ENCODE measurements at places on chromosomes 13 and 19.
A peak's percentile ranks its signal among the peaks of the same experiment; 100 is the strongest.

DNA sequence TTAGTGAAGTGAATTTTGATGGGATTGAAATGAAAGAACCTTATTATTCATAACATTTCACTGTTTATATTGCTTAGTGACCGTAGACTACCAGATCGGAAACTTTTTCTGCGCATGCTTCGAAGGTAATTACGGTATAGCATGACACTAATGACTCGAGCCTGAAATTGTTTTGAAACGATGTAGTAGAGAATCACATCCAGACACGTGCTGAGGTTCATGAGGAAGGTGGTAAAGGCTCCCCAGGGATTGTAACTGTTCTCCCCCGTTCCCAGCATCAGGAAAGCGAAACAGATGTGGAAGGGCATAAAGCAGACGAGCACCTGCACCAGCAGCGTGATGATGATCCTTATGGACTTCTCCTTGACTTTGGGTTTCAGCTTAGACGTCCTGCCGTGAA lies 3.3 kb downstream of the GPR18 start:
- DNase-seq: no peak

DNA sequence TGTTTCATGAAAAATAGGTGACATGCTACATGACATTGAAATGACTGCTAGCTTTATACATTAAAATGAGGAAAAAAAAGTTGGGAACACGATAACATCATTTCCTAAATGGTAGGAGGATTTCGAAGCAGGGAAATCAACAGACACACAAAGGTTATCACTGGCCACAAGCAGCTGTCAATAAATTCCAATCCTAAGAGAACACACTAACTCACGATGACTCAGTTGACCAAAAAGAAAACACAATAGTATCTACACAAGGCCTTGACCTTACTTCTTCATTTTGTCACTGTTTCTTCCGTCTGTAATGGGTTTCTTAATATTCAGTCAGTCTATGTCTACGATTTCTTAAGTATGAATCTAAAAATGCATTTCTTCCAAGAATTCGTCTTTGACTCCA lies 36.5 kb downstream of the STARD13 start:
- no peak for DNase-seq

- no peak for DNase-seq
These were observed 5.3 kb upstream of the CCNP start for GRCh38 chr19:40231544-40232424.

GRCh38 chr19:41535029-41535622 lies 40.8 kb upstream of the CEACAM21 start:
- no peak for DNase-seq

DNA sequence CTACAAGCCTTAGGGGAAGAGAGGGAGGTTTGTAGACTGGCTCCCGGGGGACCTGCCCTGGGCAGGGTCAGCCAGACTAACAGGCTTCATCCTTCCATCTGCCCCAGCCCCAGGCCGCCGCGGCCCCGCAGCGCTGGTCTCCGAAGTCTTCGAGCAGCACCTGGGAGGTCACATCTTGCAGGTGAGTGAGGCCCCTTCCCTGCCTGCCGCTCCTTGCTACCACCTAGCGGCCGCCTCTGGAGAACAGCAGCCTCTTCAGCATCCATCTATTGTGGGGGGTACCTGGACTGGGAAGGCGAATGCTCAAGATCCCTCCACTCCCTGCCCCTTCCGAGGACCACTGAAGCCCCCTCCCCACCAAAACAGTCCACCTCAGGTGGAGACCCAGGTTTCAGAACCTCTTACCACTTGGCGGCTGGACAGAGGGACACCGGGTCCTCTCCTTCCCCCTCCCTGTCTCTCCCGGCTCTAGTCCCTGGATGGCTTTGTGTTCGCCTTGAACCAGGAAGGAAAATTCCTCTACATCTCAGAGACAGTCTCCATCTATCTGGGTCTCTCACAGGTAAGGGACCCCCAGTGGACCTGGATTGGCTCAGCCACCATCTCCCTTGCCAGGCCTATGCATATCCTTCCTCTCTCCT lies 12.7 kb downstream of the NPAS1 start:
- DNase-seq: peak; percentile 52

DNA sequence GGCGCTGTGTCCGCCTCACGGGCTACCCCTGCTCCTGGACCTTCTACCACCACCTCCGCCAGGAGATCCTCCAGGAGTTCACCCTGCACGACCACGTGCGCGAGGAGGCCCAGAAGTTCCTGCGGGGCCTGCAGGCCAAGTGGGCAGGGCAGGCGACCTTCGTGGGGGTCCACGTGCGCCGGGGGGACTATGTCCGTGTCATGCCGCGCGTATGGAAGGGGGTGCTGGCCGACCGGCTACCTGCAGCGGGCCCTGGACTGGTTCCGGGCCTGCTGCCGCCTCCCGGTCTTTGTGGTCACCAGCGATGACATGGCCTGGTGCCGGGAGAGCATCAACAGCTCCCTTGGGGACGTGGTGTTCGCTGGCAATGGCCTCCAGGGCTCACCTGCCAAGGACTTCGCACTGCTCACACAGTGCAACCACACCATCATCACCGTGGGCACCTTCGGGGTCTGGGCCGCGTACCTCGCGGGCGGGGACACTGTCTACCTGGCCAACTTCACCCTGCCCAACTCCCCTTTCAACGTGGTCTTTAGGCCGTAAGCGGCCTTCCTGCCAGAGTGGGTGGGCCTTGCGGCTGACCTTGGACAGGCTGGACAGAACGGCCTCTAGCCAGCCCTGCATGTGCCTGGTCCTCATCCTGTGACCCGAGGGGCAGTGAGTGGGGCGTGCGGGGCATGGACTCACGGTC lies 7.8 kb upstream of the NTN5 start:
- DNase-seq: no peak

- no peak for DNase-seq
These were observed 191.6 kb downstream of the EFNB2 start for GRCh38 chr13:106343836-106344235.

DNA sequence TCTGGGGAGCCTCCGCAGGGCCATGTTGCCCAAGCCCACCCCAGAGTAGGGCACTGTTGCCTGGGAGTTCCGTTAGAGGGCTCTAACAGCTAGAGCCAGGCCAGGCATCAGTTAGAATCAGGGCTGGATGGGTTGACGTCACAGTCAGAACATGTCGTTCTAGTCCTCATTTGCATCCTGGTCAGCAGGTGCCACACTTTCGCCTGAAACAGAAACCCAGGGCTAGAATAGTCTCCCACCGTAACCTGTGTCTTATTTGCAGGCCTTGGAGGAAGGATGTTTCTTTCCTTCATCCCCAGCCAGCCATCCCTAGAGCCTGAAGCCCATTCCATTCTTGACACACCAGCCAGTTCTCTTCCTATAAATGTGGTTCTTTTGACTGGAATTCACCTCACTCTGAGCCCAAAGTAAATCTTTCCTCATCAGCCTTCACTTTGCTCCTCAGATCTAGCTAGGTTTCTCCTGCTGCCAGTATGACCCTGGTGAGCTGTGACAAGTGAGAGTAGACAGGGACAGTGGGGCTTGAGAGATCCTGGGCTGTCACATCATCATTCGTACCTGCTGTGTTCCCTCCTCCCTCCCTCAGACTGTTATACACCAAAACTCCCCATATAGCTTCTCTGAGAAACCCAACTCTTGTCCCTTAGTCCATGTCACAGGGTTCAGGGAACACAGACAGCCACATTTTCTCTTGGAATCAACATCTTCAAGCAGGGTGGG lies 12.2 kb upstream of the CCDC97 start:
- DNase-seq: no peak

- no peak for DNase-seq
These were observed 118.8 kb downstream of the EFNB2 start for GRCh38 chr13:106416645-106417044.

DNA sequence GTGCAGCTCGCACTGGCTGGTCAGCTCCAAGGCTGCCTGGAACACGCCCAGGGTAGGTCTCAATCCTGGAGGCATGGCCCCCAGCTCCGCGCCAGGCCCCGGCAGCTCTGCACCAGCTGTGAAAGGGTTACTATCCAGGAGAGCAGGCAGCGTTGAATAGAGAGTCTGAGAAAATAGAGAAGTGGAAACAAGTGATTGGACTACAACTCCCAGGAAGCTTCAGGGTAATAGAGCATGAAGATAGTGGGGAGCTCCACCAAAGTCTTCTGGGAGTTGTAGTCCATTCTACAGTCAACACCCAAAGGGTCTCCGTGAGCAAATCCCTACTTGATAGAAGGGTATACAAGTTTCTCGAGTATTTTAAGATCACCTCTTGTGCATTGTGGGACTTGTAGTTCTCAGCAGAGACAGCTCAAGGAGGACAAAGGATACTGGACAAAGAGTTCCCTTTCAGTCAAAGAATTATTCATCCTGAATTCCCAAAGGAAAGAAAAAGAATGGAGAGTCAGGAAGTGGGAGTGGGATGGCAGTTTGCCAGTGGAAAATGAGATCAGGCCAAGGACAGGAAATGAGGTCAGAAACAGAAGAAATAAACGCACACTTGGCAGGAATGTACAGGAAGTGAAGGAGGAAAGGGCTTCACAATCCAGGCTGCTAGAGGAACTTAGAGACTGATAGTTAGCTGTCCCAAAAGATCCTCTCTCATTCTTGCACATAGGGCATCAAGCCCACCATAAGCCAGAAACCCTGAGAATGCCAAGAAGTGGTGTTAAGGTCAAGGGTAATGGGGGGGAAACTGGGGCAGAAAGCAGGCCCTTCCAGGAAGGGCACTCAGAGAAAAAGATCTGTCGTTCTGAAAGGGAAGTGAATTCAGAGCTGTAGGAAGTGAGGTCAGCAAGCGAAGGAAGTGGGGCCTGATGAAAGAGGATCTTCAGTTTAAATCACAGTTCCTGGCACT lies 5.5 kb upstream of the MAMSTR start:
- DNase-seq: no peak

DNA sequence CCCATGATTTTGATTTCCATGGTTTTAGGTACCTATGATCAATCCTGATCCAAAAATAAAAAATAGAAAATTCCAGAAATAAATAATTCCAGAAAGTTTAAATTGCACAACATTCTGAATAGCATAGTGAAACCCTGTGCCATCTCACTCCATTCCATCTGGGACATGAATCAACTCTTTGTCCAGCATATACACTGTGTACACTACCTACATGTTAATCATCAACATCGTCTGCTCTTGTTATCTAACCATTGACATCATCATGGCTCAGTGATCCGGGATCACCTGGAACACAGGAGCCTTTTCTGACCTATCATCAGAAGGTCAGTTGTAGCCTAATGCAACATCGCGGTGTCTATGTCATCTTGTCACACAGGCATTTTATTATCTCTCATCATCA lies 75.6 kb downstream of the MYO16 start:
- no peak for DNase-seq

DNA sequence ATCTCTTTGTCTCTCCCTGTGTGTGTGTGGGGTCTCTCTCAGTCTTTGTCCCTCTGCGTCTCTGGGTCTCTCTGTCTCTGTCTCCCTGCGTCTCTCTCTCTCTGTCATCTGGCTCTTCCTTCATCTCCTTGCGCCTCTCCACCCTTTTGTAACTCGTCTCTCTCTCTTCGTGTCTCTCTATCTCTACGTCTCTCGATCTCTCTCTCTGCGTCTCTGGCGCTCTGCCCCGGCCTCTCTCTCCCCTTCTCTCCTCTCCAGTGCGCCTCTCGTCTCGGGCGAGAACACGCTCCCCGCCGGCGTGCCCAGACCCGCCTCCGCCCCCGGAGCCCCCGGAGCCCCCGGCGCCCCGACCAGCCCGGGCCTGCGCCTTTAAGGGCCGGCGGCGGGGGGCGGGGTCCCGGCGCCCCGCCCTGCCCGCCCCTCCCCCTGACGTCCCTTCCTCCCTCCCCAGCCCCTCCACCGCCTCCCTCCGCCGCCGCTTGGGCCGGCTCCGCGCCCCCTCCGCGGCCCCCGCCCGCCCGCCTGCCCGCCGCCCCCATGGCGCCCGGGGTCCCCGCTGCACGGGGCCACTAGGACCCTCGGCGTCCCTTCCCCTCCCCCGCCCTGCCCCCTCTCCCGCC lies at the start of gene MARK4:
MARK4 (plus strand) TSS at position 440 of the 620 bp plus-strand sequence. CDS start 318 bp downstream, outside the sequence.
- DNase-seq: peak; percentile 47

DNA sequence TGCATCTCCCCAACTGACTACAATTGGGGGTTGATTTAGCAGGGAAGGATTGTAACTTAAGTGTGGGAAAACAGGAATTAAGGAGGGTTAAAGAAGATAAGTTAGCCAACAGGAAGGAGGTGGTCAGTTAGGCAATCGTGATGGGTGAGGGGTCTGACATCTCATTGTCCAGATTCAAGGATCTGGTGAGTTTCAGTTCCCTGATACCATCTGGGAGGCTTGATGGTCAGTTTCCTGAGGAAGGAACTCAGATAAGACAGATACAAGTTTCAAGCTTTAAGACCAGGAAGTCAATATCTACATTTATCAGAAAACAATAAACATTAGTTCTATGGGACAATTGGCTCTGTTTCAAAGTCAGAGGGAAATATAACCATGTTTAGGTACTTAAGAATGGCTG lies 601.8 kb downstream of the SLITRK6 start:
- no peak for DNase-seq

- DNase-seq: no peak
These were observed 420.4 kb upstream of the GPC6 start for GRCh38 chr13:92806215-92806614.

- no peak for DNase-seq
These were observed 1248.9 kb downstream of the SLITRK5 start for GRCh38 chr13:88919970-88920628.

DNA sequence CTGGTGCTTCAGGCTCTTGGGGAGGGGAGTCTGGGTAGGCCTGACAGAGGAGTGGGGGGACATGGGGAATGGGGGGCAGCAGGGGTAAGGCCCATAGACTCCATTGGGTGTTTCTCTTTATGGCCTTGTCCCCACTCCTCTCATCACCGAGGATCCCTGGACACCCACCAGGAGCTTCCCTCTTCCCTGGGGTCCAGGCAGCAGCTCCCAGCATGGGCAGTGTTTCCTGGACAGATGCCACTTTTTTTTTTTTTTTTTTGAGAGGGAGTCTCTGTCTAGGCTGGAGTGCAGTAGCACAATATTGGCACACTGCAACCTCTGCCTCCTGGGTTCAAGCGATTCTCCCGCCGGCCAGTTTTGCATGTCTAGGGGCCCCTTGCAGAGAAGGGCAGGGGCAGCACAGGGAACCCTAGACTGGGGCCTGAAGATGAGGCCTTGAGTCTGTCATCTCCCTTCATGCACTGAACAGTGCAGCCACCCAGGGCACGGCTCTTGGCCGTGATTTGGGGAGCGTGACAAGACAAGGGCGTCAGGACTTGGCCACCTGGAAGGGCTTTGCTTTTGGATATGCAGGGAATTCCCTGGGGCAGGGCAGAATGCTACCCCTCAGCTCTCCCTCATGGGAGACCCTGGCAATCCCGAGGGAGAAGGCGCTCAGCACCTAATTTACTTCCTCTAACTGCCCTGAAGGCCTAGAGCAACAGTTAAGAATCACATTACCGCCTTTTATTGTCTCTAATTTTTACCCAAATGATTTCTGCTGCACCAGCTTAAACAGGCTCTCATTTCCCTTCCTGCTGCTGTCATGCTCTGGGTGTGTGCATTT lies 213.9 kb upstream of the ZNF536 start:
- no peak for DNase-seq

DNA sequence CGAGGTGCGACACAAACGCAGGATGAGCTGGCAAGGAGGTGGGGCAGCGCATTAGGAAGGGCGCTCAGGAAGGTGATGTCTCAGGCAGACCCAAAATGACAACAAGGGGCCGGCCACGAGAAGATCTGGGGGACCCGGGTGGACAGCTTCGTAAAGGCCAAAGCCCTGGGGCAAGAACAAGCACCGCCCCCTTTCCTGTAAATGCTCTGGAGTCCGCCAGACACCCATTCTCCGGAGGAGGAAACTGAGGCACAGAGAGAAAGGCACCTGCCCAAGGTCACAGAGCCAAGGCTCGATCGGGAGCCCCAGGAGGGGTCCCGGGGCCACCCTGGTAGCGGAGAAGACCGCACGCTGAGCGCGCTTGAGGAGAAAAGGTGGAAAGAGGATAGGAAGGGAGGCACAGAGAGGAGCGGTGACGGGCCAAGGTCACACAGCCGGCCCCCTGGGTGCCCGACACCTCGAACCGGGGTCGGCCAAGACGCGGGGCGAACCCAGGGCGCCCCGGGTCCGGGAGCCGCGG lies 571 bp downstream of the SAFB2 start:
- peak; percentile 16 for DNase-seq
